ENCODE measurements at places on chromosomes 1 and 21.

- no peak for DNase-seq
These were observed 5.4 kb downstream of the CDC42 start for GRCh38 chr1:22057861-22058260.

- no peak for DNase-seq
These were observed 34.2 kb downstream of the GATAD2B start for GRCh38 chr1:153888533-153888932.

- DNase-seq: no peak
These were observed 35.0 kb downstream of the PARP1 start for GRCh38 chr1:226372885-226373284.

DNA sequence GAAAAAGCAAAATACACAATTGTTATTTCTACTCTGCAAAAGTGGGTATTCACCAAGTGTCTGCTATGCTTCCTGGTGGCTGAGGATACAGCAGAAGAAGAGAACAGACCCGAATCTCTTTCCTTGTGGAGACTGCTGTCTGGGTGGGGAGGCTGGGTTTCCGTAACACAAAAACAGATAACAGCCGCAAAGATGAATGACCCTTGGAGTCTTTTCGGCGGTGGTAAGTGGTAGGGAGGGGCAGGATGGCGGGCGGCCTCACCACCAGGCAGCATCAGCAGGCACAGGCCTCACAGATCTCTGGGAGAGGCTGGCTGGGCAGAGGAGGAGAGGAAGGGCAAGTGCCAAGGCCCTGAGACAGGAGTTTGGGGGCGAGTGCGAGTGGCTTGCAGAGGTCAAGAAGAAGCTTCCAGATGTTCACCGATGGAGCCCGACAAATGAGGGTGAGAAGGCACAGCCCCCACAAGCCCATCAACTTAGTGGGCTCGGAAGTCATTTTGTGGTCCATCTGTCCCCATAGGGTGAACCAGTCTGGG lies 164.2 kb downstream of the RHOU start:
- DNase-seq: no peak

DNA sequence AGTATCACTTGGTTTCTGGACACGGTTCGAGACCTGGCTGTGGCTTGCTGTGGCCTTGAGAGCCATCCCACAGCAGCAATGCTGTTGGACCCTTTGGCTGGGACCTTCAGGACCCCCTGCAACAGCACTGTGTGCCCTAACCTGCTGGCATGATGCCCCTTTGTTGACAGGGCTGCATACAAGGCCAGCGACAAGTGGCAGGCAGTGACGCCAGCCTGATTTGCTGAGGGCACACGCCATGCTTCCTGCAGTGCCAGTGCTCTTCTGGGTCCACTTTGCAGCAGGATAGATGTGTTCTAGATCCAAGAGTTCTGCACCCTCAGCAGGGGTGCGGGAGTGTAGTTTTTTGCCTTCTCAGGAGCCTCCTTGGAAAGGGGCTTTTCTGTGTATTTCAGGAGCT lies 32.8 kb downstream of the COQ8A start:
- no peak for DNase-seq

DNA sequence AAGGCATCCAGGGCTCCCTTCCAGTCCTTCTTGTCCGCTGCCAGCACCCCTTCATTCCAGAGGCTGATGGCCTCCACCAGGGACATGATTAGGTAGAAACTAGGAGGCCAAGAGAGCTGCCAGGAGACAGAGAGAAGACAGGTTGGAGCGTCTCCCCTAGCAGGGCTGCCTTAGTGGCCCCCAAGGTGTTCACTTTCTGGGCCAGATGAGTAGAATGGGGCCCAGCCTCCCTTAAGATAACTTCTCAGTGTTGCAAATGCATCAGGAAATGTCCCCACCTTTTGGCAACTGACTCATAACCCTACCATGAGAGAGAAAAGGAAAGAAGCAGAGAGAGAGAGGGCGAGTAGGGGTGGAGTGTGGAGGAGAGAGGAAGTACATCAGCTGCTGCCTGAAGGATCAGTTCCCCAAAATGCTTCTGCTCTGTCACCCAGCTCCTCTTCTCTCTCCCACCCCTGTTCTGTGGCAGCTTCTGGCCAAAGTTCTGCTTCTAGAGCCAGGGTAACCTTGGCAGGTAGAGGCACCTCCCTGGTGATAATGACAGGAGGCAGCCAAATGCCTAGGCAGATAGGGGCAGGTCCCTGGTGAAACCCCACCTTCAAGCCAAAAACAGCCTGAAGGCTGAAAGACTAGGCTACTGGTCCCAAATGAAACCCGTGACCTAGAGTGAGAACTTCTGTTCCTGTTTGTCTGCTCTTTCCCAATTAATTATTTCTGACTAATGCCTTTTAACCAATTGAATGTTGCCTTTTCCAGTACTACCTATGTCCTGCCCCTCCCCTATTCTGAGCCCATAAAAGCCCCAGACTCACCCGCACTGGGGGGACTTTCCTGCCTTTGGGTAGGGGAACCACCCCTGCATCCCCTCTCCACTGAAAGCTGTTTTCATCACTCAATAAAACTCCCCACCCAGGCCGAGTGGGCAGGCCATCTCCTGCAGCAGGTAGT lies at the start of gene NCF2:
TSS of gene NCF2 (minus strand) at position 216 of the 948 bp plus-strand sequence. CDS start at position 86, 130 bp downstream.
- no peak for DNase-seq

GRCh38 chr1:69455718-69456117 lies 112.0 kb upstream of the LRRC7 start:
- DNase-seq: no peak

GRCh38 chr1:17587693-17588047 lies 48.2 kb downstream of the ARHGEF10L start:
- DNase-seq: peak; percentile 94

GRCh38 chr1:236469466-236469865 lies 54.3 kb upstream of the LGALS8 start:
- no peak for DNase-seq

DNA sequence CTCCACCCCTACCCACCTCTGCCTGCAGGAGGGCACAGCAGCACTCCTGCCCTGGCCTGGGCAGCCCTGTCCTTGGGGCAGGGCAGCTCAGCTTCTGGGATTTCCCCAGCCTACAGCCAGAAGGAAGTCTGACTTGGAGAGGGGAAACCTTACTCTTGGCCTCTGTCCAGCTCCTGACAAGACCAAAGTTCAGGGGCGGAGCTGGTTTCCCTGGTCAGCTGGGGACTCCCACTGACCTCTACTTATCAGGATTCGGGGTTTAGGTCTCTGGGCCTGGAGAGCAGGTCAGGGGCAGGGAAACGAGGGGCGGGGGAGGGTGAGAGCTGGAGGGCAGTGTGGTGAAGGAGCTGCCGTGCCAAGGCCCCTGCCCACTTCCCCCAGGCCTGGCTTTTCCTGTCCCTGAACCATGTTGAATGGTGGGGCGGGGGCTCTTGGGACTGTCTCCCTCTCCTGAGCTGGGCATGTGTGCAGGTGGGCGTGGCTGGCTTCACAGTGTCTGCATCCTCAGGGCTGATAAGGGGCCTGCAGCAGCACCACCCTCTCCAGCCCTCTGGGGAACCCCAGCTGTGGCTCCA lies 16.8 kb upstream of the ETV3 start:
- peak; percentile 13 for DNase-seq

- DNase-seq: peak; percentile 83
These were observed at the start of gene SNX7 for GRCh38 chr1:98661544-98662355. Gene SNX7 (plus strand): TSS chr1:98661721. CDS start chr1:98661732, 11 bp downstream.

DNA sequence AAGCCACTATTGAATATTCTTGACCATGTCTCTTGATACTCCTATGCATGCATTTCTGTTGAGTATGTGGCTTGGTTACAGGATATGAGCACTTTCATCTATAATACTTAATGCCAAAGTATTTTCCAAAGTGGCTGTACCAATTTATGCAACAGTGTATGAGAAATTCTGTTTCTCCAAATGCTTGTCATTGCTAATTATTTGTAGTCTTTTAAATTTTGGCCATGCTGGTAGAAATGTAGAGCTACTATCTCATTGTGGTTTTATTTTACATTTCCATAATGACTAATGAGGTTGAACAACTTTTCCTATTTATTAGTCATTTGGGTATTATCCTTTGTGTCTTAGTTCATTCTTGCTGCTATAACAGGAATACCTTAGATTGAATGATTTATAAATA lies 71.4 kb upstream of the TSPAN2 start:
- DNase-seq: no peak

DNA sequence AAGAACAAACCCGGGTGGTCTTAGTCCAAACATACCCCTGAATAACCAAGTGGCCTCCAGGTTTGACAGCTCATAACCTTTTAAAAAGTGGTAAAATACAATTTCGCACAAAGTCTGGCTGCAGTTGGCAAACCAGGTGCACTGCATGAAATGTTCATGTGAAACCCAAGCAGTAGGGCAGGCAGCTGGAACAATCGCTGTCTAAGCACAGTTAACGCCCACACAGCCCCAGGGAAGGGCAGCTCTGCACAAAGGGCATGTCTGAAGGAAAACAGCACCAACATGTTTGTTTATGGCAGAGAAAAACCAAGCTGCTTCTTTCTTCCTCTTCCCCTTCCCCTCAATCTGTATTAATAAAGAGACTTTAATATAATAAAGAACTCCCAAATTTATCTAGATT lies 49.5 kb downstream of the KIAA1614 start:
- DNase-seq: no peak

DNA sequence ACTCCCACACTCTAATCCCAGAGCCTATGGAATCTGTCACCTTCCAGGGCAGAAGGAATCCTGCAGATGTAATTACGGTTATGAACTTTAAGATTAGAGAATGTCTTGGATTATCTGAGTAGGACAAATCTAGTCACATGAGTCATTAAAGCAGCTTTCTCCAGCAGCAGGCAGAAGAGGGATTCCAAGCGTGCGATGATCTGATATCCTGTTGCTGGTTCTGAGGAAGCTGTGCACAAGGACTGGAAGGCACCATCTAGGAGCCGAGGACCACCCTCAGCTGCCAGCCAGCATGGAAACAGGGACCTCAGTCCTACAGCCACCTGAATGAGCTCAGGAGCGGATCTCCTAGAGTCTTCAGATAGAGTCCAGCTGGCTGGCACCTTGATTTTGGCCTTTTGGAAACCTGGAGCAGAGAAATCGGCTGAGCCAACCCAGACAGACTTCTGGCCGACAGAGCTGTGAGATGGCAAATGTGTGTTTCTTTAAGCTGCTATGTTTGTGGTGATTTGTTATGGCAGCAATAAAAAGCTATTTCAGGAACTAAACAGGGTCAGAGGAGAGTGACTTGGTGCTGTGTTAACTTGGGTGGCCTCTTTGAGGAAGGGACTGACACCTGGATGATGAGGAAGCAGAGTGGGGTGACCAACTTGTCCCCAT lies 34.5 kb downstream of the LRRN2 start:
- no peak for DNase-seq

- peak; percentile 61 for DNase-seq
These were observed 336.6 kb upstream of the LYPLAL1 start for GRCh38 chr1:218837051-218837450.

DNA sequence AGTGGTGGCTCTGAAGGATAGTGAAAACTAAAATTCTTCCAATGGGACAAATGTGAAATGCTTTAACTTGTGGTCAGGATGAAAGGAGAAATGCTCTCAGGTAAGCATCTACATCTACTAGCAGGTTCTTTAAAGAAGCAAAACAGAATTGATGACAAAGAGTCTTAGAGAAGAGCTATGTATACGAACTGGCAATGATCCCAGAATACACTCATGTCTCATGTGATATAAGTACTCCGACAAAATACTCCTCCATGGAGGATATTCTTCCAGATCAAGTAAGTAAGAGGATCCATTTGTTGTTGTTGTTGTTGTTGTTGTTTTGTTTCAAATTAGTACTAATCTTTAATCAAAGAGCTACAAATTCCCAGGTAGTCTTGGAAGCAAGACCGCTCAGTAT lies 174.0 kb upstream of the ATP1B1 start:
- no peak for DNase-seq

GRCh38 chr1:18110968-18111367 lies 3.4 kb downstream of the IGSF21 start:
- DNase-seq: no peak

DNA sequence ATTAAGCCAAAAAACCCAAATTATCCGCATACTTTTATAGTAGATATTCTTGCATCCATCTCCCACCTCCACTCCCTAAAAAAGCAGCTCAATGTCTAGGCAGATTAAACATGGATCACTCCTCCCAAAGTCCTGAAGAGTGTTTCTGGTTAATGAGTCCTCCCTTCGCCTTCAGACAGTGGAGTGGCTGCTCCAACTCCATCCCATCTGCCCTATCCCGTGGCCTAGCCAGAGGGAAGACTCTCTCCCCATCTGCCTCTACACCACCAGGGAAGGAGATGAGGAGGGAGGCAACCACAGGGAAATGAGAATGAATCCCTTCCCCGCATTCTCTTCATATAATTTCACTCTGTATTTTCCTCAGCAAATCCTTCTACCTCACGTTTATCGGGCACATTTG lies 103.8 kb downstream of the SLC45A1 start:
- no peak for DNase-seq

DNA sequence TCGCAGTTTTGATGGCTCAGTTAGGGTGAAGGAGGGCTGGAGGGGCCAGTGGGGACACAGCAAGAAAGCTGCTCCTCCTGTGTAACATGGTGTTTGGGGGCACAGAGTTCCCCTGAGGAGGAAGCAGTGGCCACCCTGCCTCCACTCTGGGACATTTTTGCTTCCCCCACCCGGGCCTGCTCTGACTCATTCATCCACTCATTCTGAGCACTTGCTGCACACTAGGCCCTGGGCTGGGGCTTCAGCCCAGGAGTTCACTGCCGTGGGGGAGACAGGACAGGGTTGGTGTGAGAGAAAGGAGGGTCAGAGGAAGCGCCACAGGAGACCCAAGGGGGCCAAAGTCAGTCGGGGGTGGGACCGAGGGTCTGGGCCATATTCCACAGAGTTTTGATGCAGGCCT lies 41.4 kb upstream of the ACOT11 start:
- DNase-seq: peak; percentile 23

DNA sequence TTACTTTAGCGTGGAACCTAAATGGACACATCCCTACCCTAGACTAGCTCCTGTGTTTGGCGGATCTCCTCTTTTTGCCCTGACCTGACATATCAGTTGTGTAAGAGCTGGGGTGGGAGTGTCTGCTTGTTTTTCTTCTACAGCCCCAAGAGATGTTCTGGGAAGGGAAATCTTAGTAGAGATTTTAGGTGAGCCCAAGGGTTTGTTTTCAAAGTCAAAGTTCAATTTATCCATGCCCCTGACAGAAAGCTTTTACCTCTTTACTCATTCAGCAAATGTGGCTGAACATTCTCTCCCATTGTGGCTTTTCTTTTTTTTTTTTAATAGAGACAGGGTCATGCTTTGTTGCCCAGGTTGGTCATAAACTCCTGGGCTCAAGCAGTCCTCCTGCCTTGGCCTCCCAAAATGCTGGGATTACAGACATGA lies 7.3 kb upstream of the TARS2 start:
- no peak for DNase-seq

- DNase-seq: no peak
These were observed 31.8 kb downstream of the C1orf87 start for GRCh38 chr1:60041783-60042182.

DNA sequence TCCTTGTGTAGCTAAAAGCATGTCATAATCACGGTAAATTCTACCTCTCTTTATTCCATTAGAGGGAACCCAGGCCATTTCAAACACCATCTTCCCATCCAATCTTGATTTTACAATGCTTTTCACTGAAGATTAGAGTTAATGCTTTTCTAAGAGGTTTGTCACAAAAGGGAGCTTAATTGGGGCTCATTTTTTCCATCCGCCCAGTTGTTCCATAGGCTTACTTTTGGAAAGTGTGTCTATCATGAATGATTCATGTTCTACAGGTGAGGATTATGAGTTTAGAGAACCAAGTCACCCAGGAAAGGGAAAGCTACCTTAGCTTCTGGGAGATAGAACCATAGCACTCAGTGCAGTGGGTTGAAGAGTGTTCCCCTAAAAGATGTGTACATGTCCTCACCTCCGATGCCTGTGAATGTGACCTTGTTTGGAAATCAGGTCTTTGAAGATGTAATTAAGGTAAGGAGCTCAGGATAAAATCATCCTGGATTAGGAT lies 286.9 kb upstream of the RUNX1 start:
- no peak for DNase-seq

GRCh38 chr1:64484651-64485050 lies 14.7 kb downstream of the CACHD1 start:
- no peak for DNase-seq

Data from fibroblast of skin of scalp (primary cell).